Effector memory CD4-positive, alpha-beta T cell (primary cell): ENCODE measurements at places on chromosomes 13 and 19.

DNA sequence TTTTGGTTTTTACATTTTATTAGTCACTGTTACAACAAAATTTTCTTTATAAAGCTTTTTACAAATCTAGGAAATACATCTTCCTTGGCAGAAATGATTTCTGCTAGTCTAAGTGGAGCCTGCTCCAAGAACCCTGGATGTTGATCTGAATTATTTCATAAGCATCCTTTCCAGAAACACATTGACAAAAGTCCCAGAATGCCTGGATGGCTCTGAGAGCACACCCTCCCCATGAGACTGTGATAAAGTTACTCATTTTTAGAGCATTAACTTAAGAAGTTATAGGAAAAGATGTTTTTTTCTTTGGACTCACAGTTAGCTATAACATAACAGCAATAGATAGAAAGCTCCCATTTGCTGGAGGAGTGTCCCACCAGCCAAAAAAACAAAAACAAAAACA, 559.6 kb upstream of the SPRY2 start:
- no peak for DNase-seq

- no peak for DNase-seq
Observed at GRCh38 chr19:989381-990081, 5.4 kb downstream of the WDR18 start.

GRCh38 chr13:36516225-36516624, 83.9 kb downstream of the CCNA1 start:
- DNase-seq = no peak

GRCh38 chr13:74026753-74027152, 107.5 kb downstream of the KLF12 start:
- DNase-seq = peak; percentile 64

- peak; percentile 46 for DNase-seq
Observed at GRCh38 chr19:925526-926322, at the start of gene ARID3A. ARID3A (plus strand) TSS chr19:926035; CDS start chr19:929529, 3,494 bp downstream.

- no peak for DNase-seq
Observed at GRCh38 chr13:25468325-25469168, 96.8 kb downstream of the ATP8A2 start.
